ENCODE measurements at places on chromosomes 12 and 14.

GRCh38 chr12:108849660-108850059, 7.7 kb downstream of the SSH1 start:
- DNase-seq, result no peak

DNA sequence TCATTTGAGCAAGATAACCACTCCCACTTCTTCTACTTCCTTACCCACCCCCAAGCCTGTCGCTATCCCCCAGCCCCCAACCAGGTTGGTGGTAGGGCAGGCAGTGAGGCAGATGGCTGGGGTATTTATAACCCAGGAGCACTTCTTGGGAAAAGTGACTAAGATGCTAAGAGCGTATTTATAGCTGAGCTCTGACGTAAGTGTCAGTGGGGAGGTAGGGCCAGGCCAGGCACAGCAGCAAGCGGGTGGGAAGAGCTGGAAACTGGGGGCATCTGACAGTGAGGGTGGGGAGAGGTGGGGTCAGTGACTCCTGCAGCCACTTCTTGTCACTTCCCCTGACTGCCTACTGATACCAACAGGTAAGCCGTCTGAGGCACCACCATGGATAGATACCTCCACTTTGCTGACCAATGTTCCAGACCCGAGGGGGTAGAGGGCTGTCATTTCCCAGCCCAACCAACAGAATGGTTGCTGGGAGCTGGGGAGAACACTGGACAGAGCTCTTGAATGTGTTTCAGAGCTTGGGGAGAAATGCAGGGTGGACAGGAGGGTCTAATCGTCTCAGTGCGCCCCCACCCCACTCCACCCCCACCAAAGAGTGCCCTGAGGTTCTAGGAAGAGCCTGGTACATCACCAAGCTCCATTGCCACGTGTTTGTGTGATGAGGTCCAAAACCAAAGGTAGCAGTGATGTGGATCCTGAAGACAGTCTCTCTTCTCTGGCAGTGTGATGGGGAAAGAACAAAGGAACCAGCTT, 2.7 kb upstream of the INHBE start:
- peak; percentile 72 for DNase-seq

DNA sequence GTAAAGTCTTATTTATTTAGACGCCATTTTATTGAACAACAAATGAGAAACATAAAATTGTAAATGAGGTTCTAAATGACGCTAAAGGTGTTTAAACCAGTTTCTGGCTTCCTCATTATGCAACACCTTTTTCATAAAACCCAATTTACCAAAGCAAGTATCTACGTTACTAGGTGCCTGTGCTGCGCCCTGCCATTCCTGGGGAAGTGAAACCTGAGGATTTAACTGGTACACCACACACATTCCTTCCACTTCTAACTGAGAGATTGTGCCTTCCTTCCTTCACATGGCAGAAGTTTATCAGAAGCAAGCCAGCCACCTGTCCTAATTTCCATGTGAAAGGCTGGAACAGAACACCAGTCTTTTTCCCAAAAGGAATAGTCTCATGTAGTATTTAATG, 40.3 kb upstream of the GCH1 start:
- no peak for DNase-seq

- no peak for DNase-seq
Observed at GRCh38 chr14:21133901-21134300, 22.0 kb downstream of the OR5AU1 start.

DNA sequence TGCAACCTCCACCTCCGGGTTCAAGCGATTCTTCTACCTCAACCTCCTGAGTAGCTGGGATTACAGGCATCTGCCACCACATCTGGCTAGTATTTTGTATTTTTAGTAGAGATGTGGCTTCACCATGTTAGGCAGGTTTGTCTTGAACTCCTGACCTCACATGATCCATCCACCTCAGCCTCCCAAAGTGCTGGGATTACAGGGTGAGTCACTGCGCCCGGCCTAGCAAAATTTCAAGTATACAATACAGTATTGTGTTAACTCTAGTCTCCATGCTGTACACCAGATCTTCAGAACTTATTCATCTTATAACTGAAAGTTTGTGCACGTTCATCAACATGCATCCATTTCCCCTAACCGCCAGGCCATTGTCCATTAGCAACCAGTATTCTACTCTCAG, 115.1 kb upstream of the MDGA2 start:
- no peak for DNase-seq

GRCh38 chr14:37027188-37027824, 145.1 kb downstream of the SLC25A21 start:
- DNase-seq, result no peak

DNA sequence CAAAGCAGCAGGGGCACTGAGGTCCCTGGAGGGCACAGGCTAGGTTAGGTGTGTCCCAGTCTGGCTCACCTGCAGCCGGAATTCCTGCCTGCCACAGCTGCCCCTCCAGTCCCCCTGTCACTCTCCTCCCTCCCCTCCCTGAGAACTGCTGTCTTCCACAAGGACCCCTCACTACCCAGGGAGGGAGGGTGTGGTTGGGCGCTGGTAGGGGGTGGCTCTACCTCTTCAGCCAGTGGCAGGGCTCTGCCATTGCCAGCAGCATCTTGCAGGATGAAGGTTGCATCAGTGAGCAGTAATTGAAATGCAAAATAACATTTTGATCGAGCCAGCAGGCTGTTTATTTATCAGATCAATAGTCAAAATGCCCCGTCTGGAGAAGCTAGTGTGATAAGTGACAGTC, 45.7 kb downstream of the ESRRB start:
- no peak for DNase-seq

DNA sequence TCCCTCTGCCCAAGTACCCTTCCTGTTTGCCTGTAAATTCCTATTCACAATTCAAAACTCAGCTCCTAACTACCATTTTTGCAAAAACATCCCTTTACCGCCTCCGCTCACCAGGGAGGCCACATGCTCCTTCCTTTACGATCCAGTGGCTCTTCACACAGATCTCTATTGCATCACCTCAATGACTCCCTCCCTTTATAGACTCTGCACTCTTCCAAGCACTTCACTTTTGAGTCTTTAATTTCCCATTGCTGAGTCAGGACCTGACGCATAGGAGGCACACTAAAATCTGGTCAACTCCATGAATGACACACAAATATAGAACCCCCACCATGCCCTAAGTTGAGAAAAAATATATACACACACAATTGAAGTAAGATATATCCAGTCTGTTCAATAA, 45.9 kb downstream of the PPP1R13B start:
- DNase-seq, result peak; percentile 71

All from GM04504 (cell line).